ENCODE measurements at places on chromosomes 12 and 14. TPM values are rescaled to one million over a fixed set of nuclear protein-coding genes. Genes with fewer than 3 reads are reported as not detected.

The KCNC2 gene
- total RNA-seq = not detected

GRCh38 chr12:49885118-49885517 lies 18.6 kb downstream of the FAIM2 start:
- DNase-seq = no peak

The AREL1 gene
- total RNA-seq = 25.8 TPM

The COQ5 gene
- total RNA-seq = 47.9 TPM

DNA sequence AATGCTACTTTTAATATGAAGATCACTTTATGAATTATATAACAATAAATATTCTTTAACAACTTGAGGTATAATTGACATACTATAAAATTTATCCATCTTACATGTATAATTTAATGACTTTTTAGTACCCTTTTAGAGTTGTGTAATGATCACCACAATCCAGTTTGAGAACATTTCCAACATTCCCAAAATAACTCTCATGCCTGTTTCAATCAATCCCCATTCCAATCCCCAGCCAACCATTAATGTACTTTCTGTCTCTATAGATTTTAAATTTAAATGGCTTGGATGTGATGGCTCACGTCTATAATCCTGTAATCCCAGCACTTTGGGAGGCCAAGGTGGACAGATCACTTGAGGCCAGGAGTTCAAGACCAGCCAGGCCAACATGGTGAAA lies 23.5 kb upstream of the FRMD6 start:
- DNase-seq = no peak

DNA sequence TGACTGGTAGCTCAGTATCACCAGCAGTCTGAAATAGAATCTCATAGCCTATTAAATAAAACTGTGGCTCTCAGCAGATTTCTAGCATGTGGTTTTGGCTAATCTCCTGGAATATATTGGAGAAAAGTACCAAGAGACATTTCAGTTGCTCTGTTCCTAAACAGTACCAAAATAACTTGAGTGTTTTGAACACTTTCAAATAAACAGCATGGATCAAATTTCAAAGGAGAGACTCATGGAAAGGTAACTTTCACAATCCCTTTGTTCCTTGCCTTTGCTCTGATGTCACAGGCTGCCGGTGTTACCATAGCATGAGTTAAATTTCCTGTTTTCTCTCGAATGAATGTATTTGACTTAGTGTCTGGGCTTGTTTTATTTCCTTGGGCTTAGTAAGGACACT lies 3.4 kb downstream of the ARG2 start:
- DNase-seq = peak; percentile 69

The GPRC5A gene
- total RNA-seq = 10.1 TPM

DNA sequence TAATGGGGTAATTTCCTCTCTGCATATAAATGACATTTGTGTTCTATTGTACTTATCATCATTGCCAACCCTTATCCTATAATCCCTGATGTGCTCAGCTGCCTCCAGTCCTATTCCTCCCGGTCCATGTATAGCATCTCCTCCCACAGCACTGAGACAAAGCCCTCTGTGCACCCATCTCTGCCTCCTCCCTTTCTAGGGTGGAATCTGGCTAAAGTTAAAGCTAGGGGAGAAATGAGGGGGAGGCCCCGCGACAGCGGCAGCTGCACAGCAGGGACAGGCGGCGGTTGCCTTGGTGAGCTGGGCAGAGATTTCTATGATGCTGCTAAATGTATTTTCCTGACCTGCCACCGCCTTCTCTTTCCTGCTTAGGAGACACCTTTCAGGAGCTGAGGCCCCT lies 12.8 kb upstream of the ZDHHC22 start:
- DNase-seq = no peak

DNA sequence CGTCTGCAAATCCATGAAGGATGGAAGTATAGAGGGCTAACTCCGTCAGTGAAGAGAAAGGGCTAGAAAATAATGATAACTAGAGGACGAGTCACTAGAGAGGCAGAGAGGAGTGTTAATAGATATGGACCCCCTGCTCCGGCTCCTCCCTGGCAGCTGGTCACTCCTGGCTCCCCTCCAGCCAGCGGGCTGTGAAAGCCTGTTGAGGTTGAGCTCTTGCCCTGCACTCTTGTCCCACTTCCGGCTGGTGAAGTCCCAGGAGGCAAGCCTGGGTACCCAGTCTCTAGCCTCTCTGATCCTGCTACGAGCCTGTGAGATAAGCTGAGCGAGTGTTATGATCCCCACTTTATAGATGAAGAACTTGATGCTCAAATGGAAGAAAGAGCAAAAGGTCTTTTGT lies 90.3 kb downstream of the RFX4 start:
- no peak for DNase-seq

- DNase-seq = no peak
Measured at GRCh38 chr14:24535737-24536136, 27.7 kb upstream of the CMA1 start.

GRCh38 chr14:102392506-102392905 lies 29.8 kb downstream of the TECPR2 start:
- no peak for DNase-seq

The SDR9C7 gene
- not detected for total RNA-seq

The DHRS2 gene
- total RNA-seq = 17.2 TPM

The BCAT1 gene
- 114 TPM for total RNA-seq

DNA sequence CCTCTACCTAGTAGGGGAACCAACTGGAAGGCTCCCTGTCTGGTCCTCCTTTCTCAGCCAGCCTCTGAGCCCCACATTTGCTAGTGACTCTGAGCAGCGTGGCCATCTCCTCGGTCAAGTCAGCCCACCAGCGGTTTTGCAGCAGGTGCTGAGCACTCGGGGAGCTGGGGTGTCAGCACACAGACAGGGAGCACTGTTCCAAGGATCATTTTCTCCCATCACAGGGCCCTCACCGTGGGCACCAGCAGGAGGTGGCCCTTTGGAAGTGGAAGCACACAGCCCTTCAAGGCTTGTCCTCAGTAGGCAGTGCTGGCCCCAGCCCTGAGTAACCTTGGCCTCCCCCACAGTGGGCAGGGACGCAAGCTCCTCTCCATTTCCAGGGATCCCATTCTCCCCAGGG lies 24.1 kb upstream of the EML1 start:
- DNase-seq = no peak

DNA sequence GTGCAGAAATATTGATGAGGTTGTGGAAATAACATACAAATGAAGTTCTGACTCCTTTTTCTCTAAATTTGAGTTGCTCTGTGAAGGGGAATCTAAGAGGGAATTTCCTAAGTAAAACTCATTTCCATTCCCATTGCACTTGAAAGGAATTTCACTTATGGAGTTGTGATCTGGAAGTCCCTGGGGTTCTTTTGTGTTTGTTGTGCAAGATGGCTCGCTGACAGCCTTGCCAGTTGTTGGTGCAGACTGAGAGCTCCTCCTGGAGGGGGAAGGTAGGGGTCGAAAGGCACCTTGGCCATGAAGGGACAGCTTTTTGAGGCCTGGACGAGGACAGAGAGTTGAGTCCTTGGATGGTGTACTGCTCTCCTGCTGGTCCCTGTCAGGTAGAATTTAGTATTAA lies 72.0 kb downstream of the C12orf56 start:
- DNase-seq = no peak

DNA sequence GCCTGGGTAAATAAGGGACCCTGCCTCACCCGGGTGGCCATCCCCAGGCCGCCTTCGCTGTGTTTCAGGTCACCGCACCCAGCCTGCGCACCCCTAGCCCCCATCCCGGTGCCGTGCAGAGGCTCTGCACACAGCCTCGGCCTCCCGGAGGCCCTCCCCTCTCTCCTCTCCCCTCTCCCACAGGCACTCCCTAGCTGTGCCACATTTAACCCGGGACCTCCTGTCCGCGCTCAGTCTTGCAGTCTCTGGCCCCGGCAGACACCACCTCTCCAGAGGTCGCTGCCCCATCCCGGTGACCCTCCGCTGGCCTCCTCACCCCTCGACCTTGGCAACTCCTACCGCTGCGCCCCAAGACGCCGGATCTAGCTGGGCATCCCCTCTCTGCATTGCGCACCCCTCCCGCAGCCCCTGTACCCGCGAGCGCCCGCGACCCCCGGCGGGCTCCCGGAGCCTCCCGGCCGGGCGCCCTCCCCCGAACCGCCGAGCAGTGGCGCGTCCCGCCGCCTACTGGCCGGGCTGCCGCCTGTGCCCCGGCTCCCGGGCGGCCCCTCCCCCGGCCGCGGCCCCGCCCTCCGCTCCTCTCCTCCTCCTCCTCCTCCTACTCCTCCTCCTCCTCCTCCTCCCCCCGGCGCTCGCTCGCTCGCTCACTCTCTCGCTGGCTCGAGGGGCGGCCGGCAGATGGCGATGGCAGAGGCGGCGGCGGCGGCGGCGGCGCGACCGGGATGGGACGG lies 120.7 kb downstream of the AACS start:
- DNase-seq = peak; percentile 72

The CD69 gene
- total RNA-seq = not detected

DNA sequence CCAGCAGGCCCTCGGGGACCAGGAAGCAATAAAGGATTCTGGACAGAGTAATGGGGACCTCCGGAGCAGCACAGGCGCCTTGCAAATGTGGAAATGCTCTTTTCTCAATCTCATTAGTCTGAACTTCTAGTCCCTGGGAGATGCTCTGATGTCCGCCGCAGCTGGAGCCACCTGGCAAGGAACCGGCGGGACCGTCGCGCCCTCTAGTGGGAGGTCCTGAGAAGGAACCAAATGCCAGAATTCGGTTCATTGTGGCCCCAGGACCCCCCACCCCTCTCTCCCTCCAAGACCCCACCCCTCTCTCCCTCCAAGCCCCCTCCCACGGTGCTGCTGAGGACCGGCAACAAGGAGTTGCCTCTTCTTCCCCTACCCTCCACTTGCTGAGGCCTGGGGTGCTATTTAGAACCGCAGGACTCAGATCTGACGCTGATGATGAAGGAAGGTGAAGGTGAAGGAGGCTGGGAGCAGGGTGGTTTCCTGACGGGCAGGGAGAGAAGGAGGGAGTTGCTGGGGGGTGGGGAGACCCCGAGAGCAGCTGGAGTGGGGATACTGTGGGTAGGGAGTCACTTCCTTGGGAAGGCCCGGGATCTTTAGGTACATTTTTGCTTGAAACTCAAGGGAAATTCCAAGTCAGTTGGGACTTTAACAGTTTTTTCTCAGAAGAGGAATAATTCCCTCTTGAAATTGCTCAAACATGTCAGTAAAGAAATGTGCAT lies 42.5 kb downstream of the SMIM41 start:
- peak; percentile 58 for DNase-seq
